ENCODE measurements at places on chromosomes 16 and 17. TPM values are rescaled to one million over a fixed set of nuclear protein-coding genes. Genes with fewer than 3 reads are reported as not detected.

Gene CCL7
- total RNA-seq = not detected

Gene FSCN2
- total RNA-seq = 2.8 TPM

Gene CDH13
- total RNA-seq = not detected

Gene NUFIP2
- 22.0 TPM for total RNA-seq

Gene OTOA
- total RNA-seq = 0.55 TPM

Gene ST6GALNAC1
- total RNA-seq = 41.1 TPM

Gene GP1BA
- total RNA-seq = not detected

Gene C16orf96
- 0.43 TPM for total RNA-seq

Gene TK2
- 11.7 TPM for total RNA-seq

Gene CD7
- 4.3 TPM for total RNA-seq

Gene MYO15A
- total RNA-seq = not detected

Gene CDH3
- not detected for total RNA-seq

Gene OSGIN1
- total RNA-seq = 3.8 TPM

Gene FOXN1
- total RNA-seq = 9.3 TPM

Gene DBNDD1
- 37.1 TPM for total RNA-seq

Gene RNF112
- total RNA-seq = not detected

Gene GLYR1
- total RNA-seq = 113 TPM

Gene KRT25
- not detected for total RNA-seq

Gene SLC35G6
- not detected for total RNA-seq

Gene UTS2R
- not detected for total RNA-seq

Gene TBX6
- 25.0 TPM for total RNA-seq

Gene SLC13A2
- total RNA-seq = not detected

Gene RANBP10
- total RNA-seq = 8.1 TPM

Gene ENPP7
- not detected for total RNA-seq

Gene RGS11
- total RNA-seq = 2.6 TPM

Gene CD300LB
- not detected for total RNA-seq

Gene OR1D2
- not detected for total RNA-seq

Gene P2RX1
- total RNA-seq = 9.0 TPM

Gene MT1F
- total RNA-seq = 73.3 TPM

Gene IL21R
- total RNA-seq = 0.14 TPM

Gene CLEC18A
- total RNA-seq = 1.7 TPM

Gene LDHD
- 110 TPM for total RNA-seq

Gene TPSAB1
- total RNA-seq = 15.4 TPM

Gene WNK4
- 1.1 TPM for total RNA-seq

Gene UQCRC2
- 247 TPM for total RNA-seq

Gene UBE2O
- 9.9 TPM for total RNA-seq

Gene ARL5C
- not detected for total RNA-seq

Data from stomach (tissue), 19 donors.